Liver (tissue), 10 donors: ENCODE measurements at places on chromosomes 4 and X. TPM values are rescaled to one million over a fixed set of nuclear protein-coding genes. Genes with fewer than 3 reads are reported as not detected.

Gene TRAM1L1
- total RNA-seq, result not detected

Gene ZNF157
- not detected for total RNA-seq

Gene ARAP2
- total RNA-seq, result 5.3 TPM

Gene PABPC5
- total RNA-seq, result 0.14 TPM

Gene ARSD
- 19.4 TPM for total RNA-seq

Gene CCKAR
- total RNA-seq, result not detected

Gene DRD5
- not detected for total RNA-seq

Gene FOXO4
- 38.2 TPM for total RNA-seq

DNA sequence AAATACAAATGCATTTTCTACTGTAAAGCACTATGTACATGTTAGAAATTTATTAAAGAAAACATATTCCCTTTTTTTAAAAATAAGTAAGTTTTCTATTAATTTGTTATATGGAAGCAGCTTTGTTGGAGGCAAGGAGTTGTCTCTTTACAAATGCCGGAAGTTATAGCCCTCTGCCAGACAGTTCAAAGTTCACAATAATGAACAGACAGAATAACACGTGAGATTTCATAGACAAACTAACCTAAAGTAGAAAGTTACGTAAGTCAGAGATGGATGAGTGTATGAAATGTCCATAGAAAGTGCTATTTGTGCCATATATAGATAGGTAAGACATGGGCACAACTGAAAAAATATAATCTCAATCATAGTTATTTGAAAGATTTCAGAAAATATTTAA is 43.9 kb upstream of the NEIL3 start:
- DNase-seq, result no peak

GRCh38 chr4:1333256-1333655 is 13.8 kb upstream of the UVSSA start:
- DNase-seq, result no peak

DNA sequence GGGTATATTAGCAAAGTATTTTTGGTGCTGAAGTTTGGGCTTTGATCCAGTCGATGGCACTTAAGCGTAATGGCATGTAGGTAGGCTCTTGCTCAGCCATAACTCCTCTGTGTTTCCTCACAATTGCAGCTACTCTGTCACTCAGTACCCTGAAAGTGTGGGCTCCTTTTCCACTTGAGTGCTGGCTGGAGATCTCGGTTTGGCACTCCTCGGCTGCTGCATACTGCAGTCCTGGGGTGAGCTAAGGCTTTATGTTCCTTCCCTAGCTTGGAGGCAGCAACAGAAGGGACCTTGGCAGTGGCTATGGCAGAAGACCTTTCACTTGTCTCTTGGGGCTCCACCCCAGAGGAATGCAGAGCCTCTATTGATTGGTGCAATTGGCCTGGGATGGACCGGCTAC is 106.7 kb upstream of the GRXCR1 start:
- no peak for DNase-seq

- no peak for DNase-seq
Observed at GRCh38 chr4:55078987-55079386, 46.4 kb downstream of the KDR start.

DNA sequence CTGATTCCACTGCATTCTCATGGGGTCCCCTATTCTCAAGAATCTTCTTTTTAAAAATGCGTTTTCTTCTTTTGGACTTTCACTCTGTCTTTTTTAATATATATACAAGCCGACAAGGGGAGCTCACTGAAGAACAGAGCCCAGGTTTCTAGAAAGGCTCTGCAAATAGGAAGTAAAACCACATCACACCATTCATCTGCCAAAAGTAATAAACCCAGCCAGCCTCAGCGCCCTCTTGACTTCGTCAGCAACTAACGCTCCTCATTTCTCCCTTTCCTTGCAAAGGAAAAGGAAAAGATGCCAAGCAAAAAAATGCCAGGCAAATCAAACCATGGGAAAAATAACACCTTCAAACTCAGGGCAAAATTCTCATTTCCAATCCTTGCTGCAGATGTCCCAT is 136.4 kb downstream of the HHIP start:
- no peak for DNase-seq

DNA sequence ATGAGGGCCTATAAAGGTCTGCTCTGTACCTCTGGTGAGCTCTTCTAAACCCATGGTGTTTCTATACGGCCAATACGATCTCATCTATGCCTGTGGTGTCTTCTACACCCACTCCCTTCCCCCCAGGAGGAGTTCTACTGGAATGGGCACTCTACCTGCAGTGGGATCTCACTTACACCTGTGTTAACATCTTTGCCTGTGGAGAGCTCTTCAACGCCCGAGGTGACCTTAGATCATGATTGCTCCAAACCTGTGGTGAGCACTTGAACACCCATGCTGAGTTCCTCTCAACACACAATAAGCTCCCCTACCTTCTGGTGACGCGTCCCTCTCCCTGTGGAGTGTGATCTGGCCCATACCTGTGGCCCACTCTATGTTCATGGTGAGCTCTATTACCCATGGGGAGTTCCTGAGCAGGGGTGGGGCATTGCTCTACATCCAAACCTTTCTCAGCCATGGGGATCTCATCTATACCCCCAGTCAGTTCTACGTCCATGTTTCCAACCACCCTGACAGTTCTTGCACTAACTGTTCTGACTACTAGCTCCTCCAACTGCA is 48.6 kb downstream of the BCOR start:
- DNase-seq, result no peak

DNA sequence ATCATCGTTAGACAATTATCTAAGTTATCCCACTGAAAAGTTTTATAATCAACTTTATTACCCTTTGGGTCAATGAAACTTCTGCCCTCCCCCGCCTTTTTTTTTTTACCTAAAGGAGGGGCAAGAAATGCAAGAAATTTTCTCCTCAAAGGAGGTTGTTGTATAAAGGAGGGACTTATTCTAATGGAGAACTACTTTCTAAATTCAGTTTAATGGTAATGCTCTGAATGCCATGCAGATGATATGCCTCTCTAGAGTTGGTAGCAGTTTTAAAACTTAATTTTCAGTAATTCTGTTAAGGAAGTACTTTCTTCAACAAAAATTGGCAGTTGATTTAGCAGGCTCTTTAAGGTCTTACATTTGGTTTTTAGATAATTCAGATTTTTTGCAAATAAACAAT is 23.3 kb downstream of the PDLIM5 start:
- no peak for DNase-seq

GRCh38 chrX:140099221-140099620 is 133.9 kb upstream of the CXorf66 start:
- DNase-seq, result no peak

DNA sequence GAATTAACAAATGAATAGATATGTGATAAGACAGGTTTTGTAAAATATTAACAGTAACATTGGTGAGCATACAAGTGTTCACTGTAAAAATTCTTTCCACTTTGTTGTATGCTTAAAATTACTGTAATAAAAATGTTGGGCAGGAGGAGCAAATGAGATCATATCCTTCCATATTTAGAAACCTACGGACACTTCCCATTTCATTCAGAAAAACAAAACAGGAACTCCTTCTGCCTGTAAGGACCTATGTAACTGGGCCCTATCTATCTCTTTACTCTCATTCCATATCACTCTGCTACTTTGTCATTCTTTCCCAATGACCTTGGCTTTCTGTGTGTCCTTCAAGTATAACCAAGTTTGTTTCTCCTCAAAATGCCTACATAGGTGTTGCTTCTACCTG is 53.7 kb upstream of the SLC39A8 start:
- no peak for DNase-seq

DNA sequence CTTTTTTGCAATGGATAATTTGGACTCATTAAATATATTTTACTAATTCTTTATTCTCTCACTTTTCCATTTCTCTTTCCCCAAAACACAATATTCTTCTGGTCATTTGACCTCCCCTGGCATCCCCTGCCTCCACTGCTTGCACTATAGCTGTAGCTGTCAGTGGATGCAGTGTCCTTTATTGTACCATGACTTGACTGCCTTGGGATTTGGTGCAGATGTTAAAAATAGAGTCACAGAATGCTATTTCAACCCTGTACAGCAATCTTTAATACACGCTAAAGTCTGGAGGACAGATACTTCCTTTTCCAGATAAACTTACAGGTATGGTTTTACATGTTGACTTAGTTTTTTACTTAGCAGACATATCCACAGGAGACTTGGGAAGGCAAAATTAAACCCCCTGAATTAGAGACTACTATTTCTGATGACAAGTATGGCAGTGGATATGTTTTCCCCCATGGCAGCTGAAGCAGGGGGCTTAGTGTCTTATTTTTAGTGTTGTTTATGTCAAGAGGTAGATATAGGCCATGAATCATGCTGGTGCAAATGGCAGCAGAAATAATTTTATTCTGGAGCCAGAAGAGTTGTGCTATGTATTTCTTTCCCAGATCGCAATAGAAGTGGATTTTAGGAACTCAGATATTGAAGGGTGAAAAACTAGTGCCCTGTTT is 461.4 kb downstream of the NAF1 start:
- no peak for DNase-seq

DNA sequence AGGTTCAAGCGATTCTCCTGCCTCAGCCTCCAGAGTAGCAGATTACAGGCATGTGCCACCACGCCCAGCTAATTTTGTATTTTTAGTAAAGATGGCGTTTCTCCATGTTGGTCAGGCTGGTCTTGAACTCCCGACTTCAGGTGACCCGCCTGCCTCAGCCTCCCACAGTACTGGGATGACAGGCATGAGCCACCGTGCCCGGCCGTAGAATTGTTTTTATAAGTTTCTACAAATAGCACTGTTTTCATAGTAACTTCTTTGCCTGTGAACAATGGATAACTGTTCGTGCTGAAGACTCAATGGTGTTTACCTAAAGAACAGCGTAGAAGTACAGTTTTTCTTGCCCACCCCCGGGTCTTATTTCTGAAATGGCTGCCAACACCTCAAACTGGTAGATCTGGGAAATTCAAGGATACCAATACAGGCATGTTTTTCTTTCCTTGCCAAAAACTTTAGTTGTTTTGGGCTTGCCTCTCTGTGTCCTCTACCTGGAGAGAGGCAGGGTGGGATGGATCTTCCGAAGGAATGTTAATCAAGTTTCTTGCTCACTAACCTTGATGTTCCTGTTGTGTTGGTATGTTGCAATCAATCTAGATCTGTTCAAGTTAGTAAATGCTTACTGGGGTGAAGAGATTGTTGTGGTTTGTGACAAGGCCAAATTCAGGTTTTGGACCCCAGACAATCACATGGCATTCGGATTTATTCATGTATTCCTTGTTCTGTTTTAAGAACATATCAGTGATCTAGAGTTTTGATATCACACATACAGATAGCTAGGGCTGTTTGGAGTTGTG is 2.8 kb upstream of the RUFY3 start:
- no peak for DNase-seq

- DNase-seq, result no peak
Observed at GRCh38 chrX:52577464-52578173, 60.8 kb upstream of the XAGE1B start.

DNA sequence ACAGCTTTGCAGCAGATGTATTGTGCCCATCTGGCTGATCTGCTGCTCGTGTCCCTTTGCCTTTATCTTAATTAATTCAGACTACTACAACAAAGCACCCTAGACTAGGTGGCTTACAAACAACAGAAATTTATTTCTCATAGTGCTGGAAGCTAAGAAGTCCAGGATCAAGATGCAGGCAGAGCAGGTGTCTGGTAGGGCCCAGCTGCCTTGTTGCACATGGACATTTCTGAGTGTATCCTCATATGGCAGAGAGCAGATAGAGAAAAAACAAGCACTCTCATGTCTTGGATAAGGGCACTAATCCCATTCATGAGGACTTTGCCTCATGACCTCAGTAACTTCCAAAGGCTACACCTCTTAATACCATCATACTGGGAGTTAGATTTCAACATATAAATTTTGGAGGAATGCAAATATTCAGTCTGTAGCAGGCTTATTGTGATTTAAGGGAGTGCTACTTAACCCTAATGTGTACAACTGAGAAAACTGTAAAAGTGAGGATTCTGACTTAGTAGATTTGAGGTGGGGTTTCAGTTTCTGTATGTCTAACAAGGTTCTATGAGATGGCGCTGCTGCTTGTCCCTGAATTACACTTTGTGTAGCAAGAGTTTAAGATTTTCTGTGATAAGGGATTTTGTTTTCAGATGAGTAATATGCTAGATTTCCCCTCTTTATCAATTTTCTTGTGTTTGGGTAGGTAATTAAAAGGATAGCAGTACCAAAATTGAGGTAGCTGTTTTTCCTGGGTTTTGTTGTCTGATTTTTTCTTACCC is 473.2 kb upstream of the TECRL start:
- no peak for DNase-seq
